ENCODE measurements at places on chromosomes 2 and 18.

GRCh38 chr18:28287146-28287545 is 110.2 kb upstream of the CDH2 start:
- no peak for DNase-seq

DNA sequence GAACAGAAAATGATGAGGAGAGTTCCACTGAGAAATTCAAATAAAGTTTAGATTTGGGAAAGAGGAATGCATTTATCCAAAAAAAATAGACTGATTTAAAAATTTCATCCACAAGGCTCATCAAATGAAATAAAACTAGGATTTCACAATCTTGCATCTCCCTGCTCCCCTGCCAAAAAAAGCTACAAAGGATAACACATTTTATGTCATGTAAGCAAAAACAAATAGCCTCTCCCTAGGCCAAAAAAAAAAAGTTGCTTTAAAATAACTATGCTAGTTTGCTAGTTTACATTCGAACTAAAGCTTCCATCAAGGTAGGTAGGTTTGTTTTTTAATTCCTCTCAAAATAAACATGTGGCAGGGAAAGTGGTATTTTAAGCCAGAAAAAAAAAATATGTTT is 465.5 kb upstream of the ID2 start:
- no peak for DNase-seq

DNA sequence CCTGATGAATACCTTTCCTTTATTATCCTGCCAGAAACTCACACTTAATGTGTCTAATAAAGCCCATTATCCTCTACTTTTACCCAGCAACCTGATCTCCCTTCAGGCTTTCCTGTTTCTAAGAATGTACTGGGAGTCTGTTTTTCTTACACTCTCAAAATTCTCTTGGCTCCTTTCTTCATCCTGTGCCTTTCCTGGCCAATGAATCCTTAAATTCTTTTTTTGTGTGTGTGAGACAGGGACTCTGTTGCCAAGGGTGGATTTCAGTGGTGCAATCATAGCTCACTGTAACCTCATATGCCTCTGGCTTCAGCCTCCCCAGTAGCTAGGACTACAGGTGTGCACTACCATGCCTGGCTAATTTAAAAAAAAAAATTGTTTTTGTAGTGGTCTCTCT is 72.7 kb downstream of the MAP2 start:
- DNase-seq: no peak

- DNase-seq: no peak
Measured at GRCh38 chr2:216084547-216084946, 2.8 kb downstream of the TMEM169 start.

GRCh38 chr2:159797543-159798375 is at the start of gene CD302:
Gene CD302 (minus strand): TSS chr2:159798208. CDS start chr2:159798198, 10 bp downstream.
- no peak for DNase-seq

DNA sequence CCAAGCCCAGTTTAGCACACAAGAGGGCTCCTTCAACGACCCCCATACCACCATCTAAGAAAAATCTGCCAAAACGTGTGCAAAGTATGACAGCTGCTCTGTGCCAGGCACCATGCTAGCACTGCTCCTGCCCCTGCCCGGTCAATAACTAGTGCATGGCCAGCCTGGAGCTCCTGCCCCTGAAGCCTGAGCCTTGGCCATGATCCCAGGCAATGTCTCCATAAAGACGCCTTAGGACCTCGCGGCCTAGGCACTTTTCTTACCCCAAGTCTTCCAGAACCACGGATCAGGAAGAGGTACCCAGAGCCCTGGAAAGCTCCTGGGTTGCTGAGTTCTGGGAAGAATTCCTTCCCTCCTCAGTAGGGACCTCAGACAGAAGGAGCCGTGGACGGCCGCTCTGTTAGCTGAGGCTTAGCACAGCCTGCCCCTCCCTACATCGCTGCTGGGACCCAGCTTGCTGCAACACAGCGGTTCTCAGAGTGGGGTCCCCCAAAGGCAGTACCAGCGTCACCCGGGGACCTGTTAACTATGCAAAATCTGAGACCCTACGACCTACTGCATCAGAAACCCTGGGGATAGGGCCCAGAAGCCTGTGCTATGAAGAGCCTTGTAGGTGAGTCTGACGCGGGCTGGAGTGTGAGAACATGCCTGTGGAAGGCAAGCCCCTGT is 117.8 kb upstream of the TWIST2 start:
- DNase-seq: no peak

DNA sequence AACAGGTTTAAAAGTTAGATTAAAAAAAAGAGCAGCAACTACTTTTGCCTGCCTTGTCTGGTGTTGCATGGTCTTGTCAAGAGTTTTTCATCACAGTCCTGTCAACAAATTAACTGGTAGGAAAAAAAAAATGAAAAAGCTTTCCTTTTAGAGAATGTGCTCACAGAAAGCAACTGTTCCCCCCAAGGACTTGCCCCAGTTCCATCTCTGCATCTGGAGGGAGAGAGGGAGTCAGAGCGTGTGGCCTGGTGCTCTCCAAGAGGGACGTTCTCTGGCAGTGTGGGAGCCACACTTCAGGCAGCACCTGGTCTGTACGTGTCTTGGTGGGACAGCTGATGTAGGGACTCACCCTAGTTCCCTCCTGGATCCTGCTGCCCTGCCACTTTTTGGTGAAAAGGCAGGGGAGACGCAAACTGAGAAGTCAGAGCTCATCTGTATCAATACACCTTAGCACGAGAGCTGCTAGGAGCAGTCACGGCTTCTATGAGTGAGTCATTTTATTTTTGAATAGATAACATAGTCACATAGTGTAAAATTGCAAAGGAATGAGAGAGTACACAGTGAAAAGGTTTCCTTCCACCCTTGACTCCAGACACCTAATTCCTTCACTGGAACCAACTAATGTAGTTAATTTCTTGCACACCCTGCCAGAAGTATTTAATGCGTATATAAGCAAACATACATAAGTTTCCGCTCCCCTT is 172.5 kb upstream of the MGAT5 start:
- DNase-seq: no peak

- no peak for DNase-seq
Measured at GRCh38 chr2:183718246-183718645, 594.0 kb downstream of the NUP35 start.

GRCh38 chr2:33104052-33104623 is 157.4 kb downstream of the LTBP1 start:
- no peak for DNase-seq

DNA sequence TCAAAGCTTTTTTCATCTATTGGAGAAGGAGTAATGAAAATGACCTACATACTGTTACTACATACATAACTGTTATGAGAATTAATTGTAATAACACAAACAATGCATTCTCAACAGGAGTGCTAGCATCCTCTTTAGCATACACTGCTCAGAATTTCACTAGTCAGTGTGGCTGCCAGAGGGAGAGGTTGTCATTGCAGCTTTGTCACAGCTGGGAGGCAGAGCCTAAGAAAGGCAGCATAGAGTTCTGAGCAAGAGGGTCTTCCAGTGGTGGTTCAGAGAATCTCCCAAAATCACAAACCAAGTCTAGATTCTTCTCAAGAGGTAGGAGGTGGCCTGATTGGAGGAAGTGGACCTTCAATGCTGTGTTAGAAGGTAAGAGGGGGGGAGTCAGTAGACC is 286.7 kb upstream of the CYRIA start:
- DNase-seq: no peak

GRCh38 chr18:77067291-77068061 is 65.1 kb downstream of the MBP start:
- DNase-seq: peak; percentile 64

- no peak for DNase-seq
Measured at GRCh38 chr2:75023666-75024455, 65.4 kb downstream of the POLE4 start.

DNA sequence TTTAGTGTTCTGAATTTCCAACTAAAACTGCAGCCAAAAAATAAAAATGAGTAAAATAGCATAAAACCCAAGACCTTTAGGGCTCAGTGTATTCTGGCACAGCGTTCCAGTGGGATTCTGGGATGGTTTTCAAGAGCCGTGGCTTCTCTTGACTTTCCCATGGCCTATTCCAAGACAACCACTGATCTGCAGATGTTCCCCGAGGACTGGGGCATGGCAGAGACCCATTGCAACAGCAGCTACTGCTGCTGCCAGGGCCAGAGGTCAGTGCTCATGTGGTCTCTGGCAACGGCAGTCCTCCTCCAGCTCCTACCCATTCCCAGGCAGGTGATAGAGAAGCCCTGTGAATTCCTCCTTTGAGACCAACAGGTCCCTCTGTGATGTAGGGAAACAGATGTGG is 26.8 kb downstream of the TNP1 start:
- no peak for DNase-seq

Measured in activated effector memory CD4-positive, alpha-beta T cell treated with Interleukin-2 at 50 U/mL for 16 hours (primary cell).